ENCODE measurements at places on chromosomes 11 and 22. TPM values are rescaled to one million over a fixed set of nuclear protein-coding genes. Genes with fewer than 3 reads are reported as not detected.

SCGB2A2 gene
- total RNA-seq, result not detected

HTR3B gene
- not detected for total RNA-seq

TRPC6 gene
- 1.2 TPM for total RNA-seq

MRGPRX3 gene
- not detected for total RNA-seq

OR52A1 gene
- total RNA-seq, result not detected

KDM4E gene
- total RNA-seq, result not detected

All from glomerular endothelial cell (primary cell).